ENCODE measurements at places on chromosomes 16 and 17. TPM values are rescaled to one million over a fixed set of nuclear protein-coding genes. Genes with fewer than 3 reads are reported as not detected.

Gene FBXW10B
- total RNA-seq, result 2.2 TPM

Gene PHF12
- total RNA-seq, result 35.3 TPM

Gene C17orf107
- total RNA-seq, result 48.7 TPM

Gene CA4
- total RNA-seq, result not detected

Gene KRT23
- total RNA-seq, result 1.4 TPM

Gene CLEC3A
- total RNA-seq, result not detected

Gene SDR42E2
- not detected for total RNA-seq

Gene KCNJ12
- 0.39 TPM for total RNA-seq

Gene CSH2
- not detected for total RNA-seq

Gene SCGB1C2
- total RNA-seq, result not detected

Gene ERAL1
- 62.6 TPM for total RNA-seq

Gene ACSM2A
- not detected for total RNA-seq

Gene KRT28
- not detected for total RNA-seq

Gene KCNJ2
- 3.4 TPM for total RNA-seq

Gene ZNF750
- not detected for total RNA-seq

Gene RBBP6
- 44.4 TPM for total RNA-seq

Gene YPEL2
- 13.6 TPM for total RNA-seq

Gene SEZ6L2
- total RNA-seq, result 1.2 TPM

Gene MT4
- total RNA-seq, result not detected

Gene C1QTNF1
- 3.1 TPM for total RNA-seq

Gene PYDC1
- not detected for total RNA-seq

Gene MRPL45
- 43.6 TPM for total RNA-seq

Gene FOXL1
- 2.0 TPM for total RNA-seq

Gene ARSG
- 0.39 TPM for total RNA-seq

Gene PMFBP1
- 0.39 TPM for total RNA-seq

Gene FBXO39
- total RNA-seq, result not detected

Gene KDM6B
- 4.9 TPM for total RNA-seq

Gene RRAD
- total RNA-seq, result 0.39 TPM

Gene DYNLRB2
- total RNA-seq, result 2.0 TPM

Gene STAC2
- total RNA-seq, result not detected

All from placental epithelial cell (primary cell).